ENCODE measurements at places on chromosomes 5 and 9. TPM values are rescaled to one million over a fixed set of nuclear protein-coding genes. Genes with fewer than 3 reads are reported as not detected.

GRCh38 chr9:126000731-126001580 is 253.8 kb downstream of the PBX3 start:
- no peaks in the 10 kb centered on the region for H3K4me1 ChIP-seq
- DNase-seq = no peak
- H3K27ac ChIP-seq = no peak overlapping the region

- no peak overlapping the region for H3K27ac ChIP-seq
- H3K4me3 ChIP-seq = no peak overlapping the region
- no peak for DNase-seq
These were observed 39.1 kb downstream of the SH3RF2 start for GRCh38 chr5:145975361-145976066.

DNA sequence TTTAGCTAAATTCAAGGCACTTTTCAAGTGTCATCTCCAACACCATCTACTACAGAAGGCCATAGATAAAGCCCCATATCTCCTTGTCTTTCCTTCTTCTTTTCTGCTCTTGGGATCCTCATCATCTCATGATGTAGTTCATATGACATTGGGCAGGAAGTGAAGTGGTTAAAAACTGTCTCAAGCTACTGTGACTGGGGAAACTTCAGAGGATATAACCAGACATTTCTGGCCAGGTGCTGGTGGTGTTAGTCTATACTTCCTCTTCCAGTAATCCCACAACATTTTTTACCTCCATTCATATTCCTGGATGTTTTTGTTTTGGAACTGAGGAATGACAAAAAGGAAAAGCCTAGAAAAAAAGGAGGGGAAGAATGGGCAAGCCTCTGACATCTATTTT is 188.7 kb downstream of the LURAP1L start:
- DNase-seq = no peak
- H3K27ac ChIP-seq = no peak overlapping the region
- no peak overlapping the region for H3K4me3 ChIP-seq
- no peaks in the 10 kb centered on the region for H3K4me1 ChIP-seq

- no peak for DNase-seq
- H3K36me3 ChIP-seq = no peaks in the 10 kb centered on the region
- no peak overlapping the region for H3K4me3 ChIP-seq
- no peaks in the 10 kb centered on the region for H3K27me3 ChIP-seq
- H3K4me1 ChIP-seq = no peaks in the 10 kb centered on the region
- H3K27ac ChIP-seq = no peak overlapping the region
These were observed 45.3 kb downstream of the PTPN3 start for GRCh38 chr9:109452761-109453160.

DNA sequence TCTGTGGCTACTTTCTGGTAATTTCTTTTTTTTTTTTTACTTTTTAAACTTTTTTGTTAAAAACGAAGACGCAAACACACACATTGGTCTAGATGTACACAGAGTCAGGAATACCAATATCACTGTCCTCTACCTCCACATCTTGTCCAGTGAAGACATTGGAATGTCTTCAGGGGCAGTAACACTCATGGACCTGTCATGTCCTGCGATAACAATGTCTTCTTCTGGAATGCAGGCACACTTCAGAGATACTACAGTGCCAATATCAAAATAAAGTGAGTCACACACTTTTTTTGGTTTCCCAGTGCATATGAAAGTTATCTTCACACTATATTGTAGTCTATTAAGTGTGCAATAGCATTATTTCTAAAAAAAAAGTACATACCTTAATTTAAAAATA is 175.9 kb downstream of the ARRDC3 start:
- no peaks in the 10 kb centered on the region for H3K27me3 ChIP-seq
- no peak overlapping the region for H3K27ac ChIP-seq
- no peak overlapping the region for H3K4me3 ChIP-seq

GRCh38 chr5:2093859-2094615 is 211.3 kb upstream of the IRX4 start:
- no peak overlapping the region for H3K4me3 ChIP-seq
- DNase-seq = no peak
- H3K36me3 ChIP-seq = no peaks in the 10 kb centered on the region
- no peak overlapping the region for H3K27ac ChIP-seq

- no peaks in the 10 kb centered on the region for H3K36me3 ChIP-seq
- peak overlapping the region; percentile 72 for H3K4me3 ChIP-seq
- DNase-seq = peak; percentile 19
- H3K4me1 ChIP-seq = peaks cover 12% of the 10 kb centered on the region
These were observed 745 bp downstream of the GADD45G start for GRCh38 chr9:89605465-89606048.

DNA sequence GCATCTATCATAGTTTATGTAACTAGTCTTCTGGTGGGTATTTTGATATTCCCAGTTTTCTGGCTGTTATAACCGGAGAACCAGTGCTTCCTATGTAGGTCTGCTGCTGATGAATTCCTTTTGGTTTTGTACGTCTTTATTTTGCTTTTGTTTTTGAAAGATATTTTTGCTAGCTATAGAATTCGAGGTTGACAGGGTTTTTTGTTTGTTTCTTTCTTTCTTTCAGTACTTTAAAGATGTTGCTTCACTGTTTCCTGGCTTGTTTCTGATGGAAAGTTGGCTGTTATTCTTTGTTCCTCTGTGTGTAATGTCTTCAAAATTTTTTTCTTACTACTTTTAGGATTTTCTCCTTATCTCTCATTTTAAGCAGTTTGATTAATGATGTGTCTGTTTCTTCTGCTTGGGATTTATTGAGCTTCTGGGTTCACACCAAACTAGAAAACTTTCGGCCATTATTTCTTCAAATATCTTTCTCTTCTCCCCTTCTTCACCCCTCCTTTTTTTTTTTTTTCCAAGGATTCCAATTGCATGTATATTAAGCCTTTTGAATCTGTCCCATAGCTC is 27.5 kb downstream of the ZNF618 start:
- H3K27me3 ChIP-seq = no peaks in the 10 kb centered on the region
- H3K36me3 ChIP-seq = no peaks in the 10 kb centered on the region
- no peak overlapping the region for H3K4me3 ChIP-seq
- no peak overlapping the region for H3K27ac ChIP-seq
- H3K4me1 ChIP-seq = no peaks in the 10 kb centered on the region

Gene FOXD4L6
- not detected for total RNA-seq

- no peaks in the 10 kb centered on the region for H3K4me1 ChIP-seq
- no peak overlapping the region for H3K4me3 ChIP-seq
- H3K27me3 ChIP-seq = no peaks in the 10 kb centered on the region
- H3K27ac ChIP-seq = no peak overlapping the region
- DNase-seq = no peak
These were observed 166.8 kb downstream of the PAX5 start for GRCh38 chr9:36867241-36867640.

- no peaks in the 10 kb centered on the region for H3K36me3 ChIP-seq
- H3K4me3 ChIP-seq = no peak overlapping the region
- DNase-seq = no peak
- peaks cover 3% of the 10 kb centered on the region for H3K27me3 ChIP-seq
- no peak overlapping the region for H3K27ac ChIP-seq
- no peaks in the 10 kb centered on the region for H3K4me1 ChIP-seq
These were observed 30.9 kb upstream of the SEMA6A start for GRCh38 chr5:116605310-116606070.

DNA sequence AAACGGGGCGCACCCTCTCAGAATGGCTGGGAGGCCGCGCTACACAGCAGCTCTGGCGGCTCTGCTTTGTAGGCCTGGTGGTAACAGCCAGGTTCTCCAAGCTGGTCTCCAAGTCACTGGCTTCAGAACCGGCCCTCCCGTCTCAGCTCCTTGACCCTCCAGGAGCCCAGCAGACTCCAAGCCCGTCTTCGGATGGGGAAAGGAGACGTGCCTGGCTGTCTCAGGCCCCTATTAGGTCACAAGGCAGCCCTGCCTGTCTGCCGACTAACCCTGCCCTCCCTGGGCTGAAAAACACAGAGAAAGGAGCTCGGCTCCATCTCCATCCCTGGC is 2.2 kb downstream of the ASB6 start:
- H3K27me3 ChIP-seq = no peaks in the 10 kb centered on the region
- H3K4me3 ChIP-seq = no peak overlapping the region
- peaks cover 18% of the 10 kb centered on the region for H3K4me1 ChIP-seq
- peak overlapping the region; percentile 80 for H3K27ac ChIP-seq

GRCh38 chr9:135886147-135886981 is 21.0 kb downstream of the CAMSAP1 start:
- no peaks in the 10 kb centered on the region for H3K36me3 ChIP-seq
- no peak overlapping the region for H3K4me3 ChIP-seq
- DNase-seq = no peak
- no peaks in the 10 kb centered on the region for H3K27me3 ChIP-seq

DNA sequence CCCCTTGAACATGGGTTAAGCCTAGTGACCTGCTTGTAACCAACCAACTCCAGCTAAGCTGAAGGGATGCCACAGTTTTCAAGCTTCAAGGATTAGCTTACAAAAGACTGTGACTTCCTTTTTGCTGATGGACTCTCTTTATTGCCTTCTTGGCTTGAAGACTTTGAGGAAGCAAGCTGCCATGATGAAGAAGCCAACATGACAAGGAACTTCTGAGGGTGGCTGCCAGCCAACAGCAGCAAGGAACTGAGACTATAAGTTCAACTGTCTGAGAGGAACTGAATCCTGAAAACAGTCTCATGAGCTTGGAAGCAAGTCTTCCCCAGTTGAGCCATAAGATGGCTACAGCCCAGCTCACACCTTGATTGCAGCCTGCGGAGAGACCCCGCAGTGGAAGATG is 116.1 kb upstream of the TAF11L2 start:
- H3K27ac ChIP-seq = no peak overlapping the region
- no peaks in the 10 kb centered on the region for H3K36me3 ChIP-seq
- H3K4me1 ChIP-seq = no peaks in the 10 kb centered on the region
- DNase-seq = no peak
- no peaks in the 10 kb centered on the region for H3K27me3 ChIP-seq

DNA sequence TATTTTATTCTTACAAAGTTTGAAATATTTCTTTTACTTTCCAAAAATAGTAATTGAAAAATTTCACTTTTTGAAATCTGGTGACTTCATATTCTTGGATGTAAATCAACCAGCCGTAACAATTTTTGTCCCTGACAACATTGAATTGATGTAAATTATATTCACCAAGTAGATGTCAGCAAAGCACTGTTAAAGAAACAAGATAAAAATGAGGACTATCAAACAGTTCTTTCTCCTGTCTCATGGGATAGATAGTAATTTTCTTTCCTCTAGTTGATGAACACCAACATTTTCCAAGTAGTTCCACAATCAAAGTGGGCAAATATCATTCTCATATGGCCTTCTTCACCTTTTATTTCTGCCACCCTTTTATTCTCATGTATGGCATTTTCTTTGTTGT is 1461.9 kb downstream of the MAT2B start:
- H3K4me1 ChIP-seq = no peaks in the 10 kb centered on the region
- no peak overlapping the region for H3K4me3 ChIP-seq
- DNase-seq = no peak
- H3K36me3 ChIP-seq = no peaks in the 10 kb centered on the region
- H3K27ac ChIP-seq = no peak overlapping the region

- H3K27ac ChIP-seq = no peak overlapping the region
- no peaks in the 10 kb centered on the region for H3K27me3 ChIP-seq
- no peaks in the 10 kb centered on the region for H3K36me3 ChIP-seq
These were observed 125.3 kb downstream of the MCTP1 start for GRCh38 chr5:95159603-95160002.

- no peak overlapping the region for H3K4me3 ChIP-seq
- no peaks in the 10 kb centered on the region for H3K36me3 ChIP-seq
- H3K27me3 ChIP-seq = no peaks in the 10 kb centered on the region
- DNase-seq = no peak
These were observed 1.1 kb upstream of the GPX3 start for GRCh38 chr5:151019331-151019730.

GRCh38 chr5:67493676-67494075 is 297.1 kb upstream of the CD180 start:
- H3K27me3 ChIP-seq = no peaks in the 10 kb centered on the region
- no peak overlapping the region for H3K27ac ChIP-seq
- H3K4me3 ChIP-seq = no peak overlapping the region
- DNase-seq = no peak
- no peaks in the 10 kb centered on the region for H3K4me1 ChIP-seq
- no peaks in the 10 kb centered on the region for H3K36me3 ChIP-seq

- no peaks in the 10 kb centered on the region for H3K36me3 ChIP-seq
- DNase-seq = no peak
- no peak overlapping the region for H3K27ac ChIP-seq
These were observed 194.1 kb upstream of the EFNA5 start for GRCh38 chr5:107864793-107865192.

- DNase-seq = no peak
- no peak overlapping the region for H3K4me3 ChIP-seq
- H3K27ac ChIP-seq = no peak overlapping the region
- no peaks in the 10 kb centered on the region for H3K27me3 ChIP-seq
These were observed 547.8 kb downstream of the CCDC171 start for GRCh38 chr9:16100537-16101091.

DNA sequence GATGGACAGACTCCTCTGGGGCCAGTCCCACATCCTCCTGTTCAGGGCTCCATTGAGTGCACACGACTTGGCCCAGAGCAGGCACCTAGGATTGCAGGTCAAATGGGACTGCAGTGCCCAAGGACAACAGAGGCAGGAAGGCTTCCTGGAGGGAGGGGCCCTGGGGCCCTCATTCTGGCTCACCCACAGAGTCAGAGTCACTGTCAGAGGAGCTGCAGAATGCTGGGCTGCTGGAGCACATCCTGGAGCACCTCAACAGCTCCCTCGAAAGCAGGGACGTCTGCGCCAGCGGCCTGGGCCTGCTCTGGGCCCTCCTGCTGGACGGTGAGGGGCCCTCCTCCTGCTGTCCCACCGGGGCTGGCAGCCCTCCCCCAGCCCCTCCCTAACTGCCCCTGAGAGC is 15.1 kb downstream of the REXO4 start:
- H3K36me3 ChIP-seq = peaks cover 4% of the 10 kb centered on the region
- DNase-seq = no peak
- no peak overlapping the region for H3K4me3 ChIP-seq
- H3K27ac ChIP-seq = no peak overlapping the region

Gene ANXA2R
- 40.4 TPM for total RNA-seq

Gene EMB
- total RNA-seq = 162 TPM

Gene ARHGEF37
- 0.88 TPM for total RNA-seq

GRCh38 chr9:12538842-12539579 is 154.2 kb upstream of the TYRP1 start:
- H3K27ac ChIP-seq = no peak overlapping the region
- H3K27me3 ChIP-seq = no peaks in the 10 kb centered on the region
- DNase-seq = no peak
- H3K36me3 ChIP-seq = no peaks in the 10 kb centered on the region

- peaks cover 70% of the 10 kb centered on the region for H3K4me1 ChIP-seq
- H3K27ac ChIP-seq = peak overlapping the region; percentile 84
- H3K27me3 ChIP-seq = no peaks in the 10 kb centered on the region
- peak overlapping the region; percentile 39 for H3K4me3 ChIP-seq
- H3K36me3 ChIP-seq = no peaks in the 10 kb centered on the region
These were observed 3.3 kb downstream of the CYFIP2 start for GRCh38 chr5:157269165-157269671.

- H3K36me3 ChIP-seq = no peaks in the 10 kb centered on the region
- H3K27ac ChIP-seq = no peak overlapping the region
- no peaks in the 10 kb centered on the region for H3K27me3 ChIP-seq
- no peak overlapping the region for H3K4me3 ChIP-seq
- peaks cover 9% of the 10 kb centered on the region for H3K4me1 ChIP-seq
These were observed 4.0 kb downstream of the CAMSAP1 start for GRCh38 chr9:135903358-135903656.

Gene FGF18
- total RNA-seq = not detected

Gene PTPN3
- not detected for total RNA-seq

Gene TCF7
- total RNA-seq = 455 TPM

Gene COL27A1
- 2.4 TPM for total RNA-seq

Measured in naive thymus-derived CD4-positive, alpha-beta T cell (primary cell).